ENCODE measurements at places on chromosomes 4 and X.
A peak's percentile ranks its signal among the peaks of the same experiment; 100 is the strongest.

GRCh38 chrX:3271183-3271833 is 75.1 kb downstream of the MXRA5 start:
- no peak for DNase-seq

DNA sequence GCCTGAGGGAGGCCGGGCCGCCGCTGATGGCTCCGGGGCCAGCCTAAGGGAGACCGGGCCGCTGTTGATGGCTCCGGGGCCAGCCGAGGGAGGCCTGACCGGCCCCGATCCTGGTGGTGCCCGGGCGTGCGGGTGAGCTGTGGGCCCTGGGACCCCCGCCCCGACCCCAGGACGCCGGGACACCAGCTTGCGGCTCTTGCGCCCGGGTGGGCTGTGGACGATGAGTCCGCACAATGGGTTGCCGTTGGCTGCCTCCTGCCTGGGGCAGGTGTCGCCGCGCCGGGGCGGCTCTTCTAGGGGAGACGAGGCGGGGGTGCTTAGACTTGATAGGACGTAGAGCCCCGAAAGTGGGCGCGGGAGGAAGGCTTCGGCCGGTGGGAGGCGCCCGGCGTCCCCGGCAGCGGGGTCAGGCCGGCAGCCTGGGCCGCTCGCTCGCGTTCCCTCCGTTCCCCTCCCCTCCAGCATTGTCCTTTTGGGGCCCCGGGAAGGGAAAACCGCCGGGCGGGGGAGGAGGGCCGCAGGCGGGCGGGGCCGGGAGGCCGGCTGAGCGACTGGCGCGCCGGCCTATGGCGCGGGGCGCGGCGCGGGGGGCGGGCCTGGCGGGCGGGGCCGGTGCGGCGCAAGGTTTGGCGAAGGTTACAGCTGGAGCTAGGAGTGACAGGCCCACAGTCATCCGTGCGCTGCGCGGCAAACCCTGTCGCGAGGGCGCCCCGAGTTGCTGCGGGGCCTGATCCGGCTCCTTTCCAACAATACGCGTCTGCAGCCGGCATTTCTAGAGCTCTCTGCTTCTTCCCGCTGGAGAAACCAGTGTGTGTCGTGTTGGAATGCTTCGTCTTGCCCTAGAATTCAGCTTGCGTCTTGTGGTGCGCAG is 819 bp downstream of the KIAA0232 start:
- DNase-seq = peak; percentile 92

GRCh38 chrX:107526141-107526540 is 76.7 kb downstream of the FRMPD3 start:
- DNase-seq = no peak

GRCh38 chrX:100768679-100769338 is 36.9 kb upstream of the SYTL4 start:
- peak; percentile 82 for DNase-seq

- no peak for DNase-seq
Measured at GRCh38 chrX:149910178-149910695, 19.1 kb upstream of the HSFX4 start.

- DNase-seq = no peak
Measured at GRCh38 chr4:19213388-19213787, 1038.3 kb upstream of the SLIT2 start.

GRCh38 chr4:121711263-121712000 is 14.7 kb upstream of the ANXA5 start:
- DNase-seq = no peak

DNA sequence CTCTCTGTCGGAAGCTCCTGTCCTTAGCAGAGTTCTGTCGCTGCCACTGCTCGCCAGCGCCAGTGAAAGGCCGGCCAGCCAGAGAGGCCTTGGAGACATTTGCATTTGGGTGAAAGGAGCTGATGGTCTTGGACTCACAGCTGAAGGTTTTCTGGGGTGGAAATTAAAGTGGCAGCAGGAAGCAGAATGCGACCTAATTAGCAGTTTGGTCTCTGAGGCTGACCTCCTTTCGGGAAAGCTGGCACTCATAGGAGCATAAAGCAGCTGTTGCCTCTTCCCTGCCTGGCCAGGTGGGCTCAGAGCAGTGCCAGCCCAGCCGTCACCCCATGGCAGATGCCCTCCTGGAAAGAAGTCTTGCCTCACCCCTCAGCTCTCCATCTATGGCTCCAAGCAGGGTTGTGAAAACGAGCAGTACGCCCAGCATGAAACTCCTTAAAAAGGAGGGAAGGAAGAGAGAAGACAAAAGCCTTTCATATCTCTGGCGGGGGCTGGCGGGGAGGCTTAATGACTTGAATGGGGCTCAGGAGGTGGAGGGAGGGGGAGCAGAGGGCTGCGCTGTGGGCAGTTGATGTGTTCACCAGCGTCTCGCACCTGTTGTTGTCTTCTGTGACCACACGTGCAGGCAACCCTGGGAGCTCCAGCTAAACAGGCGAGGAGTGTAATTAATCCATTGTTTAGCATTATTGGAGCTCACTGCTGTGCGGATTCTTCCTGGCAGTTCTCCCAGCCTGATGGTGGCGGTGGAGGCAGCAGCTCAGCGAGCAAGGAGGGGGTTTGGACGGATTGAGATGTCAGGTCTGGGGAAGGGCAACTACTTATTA is 264.0 kb downstream of the MID1IP1 start:
- DNase-seq = no peak

GRCh38 chrX:111363741-111364140 is 48.3 kb downstream of the DCX start:
- no peak for DNase-seq

DNA sequence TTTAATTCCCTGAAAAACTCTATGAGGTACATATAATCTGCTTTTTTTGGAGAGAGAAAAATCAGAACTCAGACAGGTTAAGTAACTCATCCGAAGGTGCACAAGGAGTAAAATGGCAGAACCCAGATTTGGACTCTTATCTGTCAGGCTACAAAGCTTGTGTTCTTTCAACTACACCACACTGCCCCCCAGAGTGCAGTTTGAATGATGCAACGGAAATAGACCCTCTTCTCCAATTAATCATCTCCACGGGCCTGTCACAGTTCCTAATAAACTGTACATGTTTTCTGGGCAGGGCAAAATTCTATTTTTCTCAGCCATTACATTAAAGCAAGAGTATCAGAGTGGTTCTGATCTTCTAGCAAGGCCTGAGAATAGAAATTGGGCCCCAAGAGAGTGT is 35.3 kb upstream of the DCX start:
- no peak for DNase-seq

DNA sequence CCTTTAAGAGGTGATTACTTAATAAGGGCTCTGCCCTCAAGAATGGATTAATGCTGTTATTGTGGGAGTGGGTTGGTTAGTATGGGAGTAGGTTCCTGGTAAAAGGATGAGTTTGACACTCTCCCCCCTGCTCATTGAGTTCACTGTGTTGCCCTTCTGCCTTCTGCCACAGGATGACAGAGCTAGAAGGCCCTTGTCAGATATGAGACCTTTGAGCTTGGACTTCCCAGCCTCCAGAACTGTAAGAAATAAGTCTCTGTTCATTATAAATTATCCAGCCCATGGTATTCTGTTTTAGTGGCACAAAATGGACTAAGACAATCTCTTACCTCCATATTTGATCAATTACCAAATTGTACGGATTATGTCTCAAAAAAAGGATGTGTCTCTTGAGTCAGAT is 114.3 kb upstream of the NAP1L5 start:
- no peak for DNase-seq

DNA sequence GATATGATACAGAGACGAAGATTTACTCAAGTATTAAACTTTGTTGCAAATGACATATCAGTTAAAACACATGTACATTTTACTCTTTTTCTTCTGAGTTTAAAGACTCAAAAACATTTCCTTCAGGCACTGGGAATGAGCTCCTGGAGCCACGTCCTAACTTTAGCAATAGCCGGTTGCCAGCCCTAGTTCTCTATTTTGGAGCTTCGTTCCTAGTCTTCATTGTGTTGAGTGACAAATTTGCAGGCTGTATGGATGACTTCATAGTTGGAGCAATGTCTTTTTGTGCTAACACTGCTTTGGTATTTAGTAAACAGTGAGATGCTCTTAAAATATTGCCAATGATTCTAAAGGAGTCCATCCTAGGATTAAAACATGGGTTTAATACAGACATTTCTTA is 190.9 kb downstream of the FAT4 start:
- no peak for DNase-seq

- DNase-seq = no peak
Measured at GRCh38 chr4:183766140-183766539, 107.0 kb downstream of the TRAPPC11 start.

GRCh38 chrX:42117318-42117717 is 194.0 kb upstream of the CASK start:
- DNase-seq = no peak

DNA sequence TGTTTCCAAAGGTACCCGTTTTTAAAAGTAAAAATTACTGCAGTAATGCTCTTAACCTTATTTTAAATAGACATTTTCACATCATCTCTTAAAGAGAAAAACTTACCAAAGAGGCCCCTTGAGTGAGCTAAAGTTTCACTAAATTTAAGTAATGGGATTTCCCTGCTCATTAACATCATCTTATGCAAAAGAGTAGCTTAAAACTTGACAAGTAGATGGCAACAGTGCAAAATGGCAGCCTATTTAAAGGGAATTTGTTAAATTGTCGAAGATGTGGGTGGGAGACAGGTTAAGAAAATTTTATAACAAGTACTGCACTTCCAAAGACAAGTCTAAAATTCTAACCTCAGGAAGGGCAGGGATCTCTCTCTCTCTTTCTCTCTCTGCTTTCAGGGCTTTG is 271.7 kb upstream of the LDB2 start:
- no peak for DNase-seq

GRCh38 chrX:129522184-129523078 is 859 bp downstream of the SMARCA1 start:
- no peak for DNase-seq

- no peak for DNase-seq
Measured at GRCh38 chr4:32847461-32847860, 2127.3 kb downstream of the PCDH7 start.

- DNase-seq = no peak
Measured at GRCh38 chr4:156642161-156642560, 329.4 kb downstream of the PDGFC start.

- no peak for DNase-seq
Measured at GRCh38 chrX:10397349-10397748, 223.0 kb downstream of the MID1 start.

- peak; percentile 8 for DNase-seq
Measured at GRCh38 chr4:52658641-52659000, 480 bp downstream of the USP46 start.

DNA sequence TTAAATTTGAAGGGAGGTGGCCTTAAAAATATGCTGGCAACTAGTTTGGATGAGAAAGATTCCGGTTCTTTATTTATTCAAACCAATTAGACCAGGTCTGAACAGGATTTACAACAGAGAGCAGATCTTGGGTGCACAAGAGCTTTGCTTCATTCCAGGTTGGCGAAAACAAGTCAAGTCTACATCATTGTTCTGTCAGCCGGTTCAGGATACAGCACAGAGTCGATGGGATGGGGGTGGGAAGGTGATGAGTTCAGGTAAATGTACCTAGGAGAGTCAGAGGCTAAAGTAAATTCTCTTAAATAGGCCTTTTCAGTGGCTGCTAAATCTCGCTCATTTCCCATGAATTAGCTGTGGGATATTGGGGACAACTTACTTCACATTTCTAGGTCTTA is 882 bp upstream of the STIM2 start:
- no peak for DNase-seq

DNA sequence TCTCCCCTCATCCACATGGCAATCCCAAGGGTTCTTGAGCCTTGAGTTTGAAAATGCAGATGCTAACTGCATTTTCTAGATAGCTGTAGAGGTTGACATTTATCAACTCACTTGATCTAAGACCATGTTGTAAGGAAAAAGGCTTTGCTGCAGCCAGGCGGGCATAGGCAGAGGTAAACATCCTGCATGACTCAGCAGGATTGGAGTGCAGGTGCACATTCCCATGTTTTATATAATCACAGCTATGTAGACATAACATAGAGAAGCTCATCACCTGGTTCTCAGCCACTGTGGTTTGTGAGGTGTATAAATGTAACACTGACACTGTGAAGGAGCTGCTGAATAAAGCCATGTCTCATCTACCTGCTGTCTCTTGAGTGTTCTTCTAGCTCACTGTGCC is 62.3 kb upstream of the PDE5A start:
- no peak for DNase-seq

DNA sequence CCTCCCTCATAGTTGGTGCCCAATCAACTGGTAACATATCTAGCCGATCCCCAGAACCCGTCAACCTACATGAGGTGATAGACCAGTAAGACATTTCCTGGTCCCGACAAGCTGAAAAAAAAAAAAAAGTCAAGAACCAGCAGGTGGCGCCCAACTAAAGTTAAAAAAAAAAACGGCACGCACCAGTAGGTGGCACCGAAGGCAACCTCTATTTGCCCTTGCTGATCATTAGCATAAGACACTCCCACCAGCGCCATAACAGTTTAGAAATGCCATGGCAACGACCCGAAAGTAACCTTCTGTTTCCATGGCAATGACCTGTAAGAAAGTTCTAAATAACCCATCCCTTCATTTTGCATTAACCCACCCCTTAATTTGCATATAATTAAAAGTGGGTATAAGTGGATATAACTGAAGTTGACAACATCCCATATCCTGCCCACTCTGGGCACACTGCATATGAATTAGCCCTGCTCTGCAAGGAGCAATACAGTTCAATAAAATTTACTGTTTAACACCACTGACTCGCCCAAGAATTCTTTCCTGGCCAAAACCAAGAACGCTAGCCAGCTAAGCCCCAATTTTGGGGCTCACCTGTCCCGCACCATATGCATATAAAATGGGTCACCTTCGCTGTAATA is 83.9 kb upstream of the SPANXB1 start:
- no peak for DNase-seq

GRCh38 chrX:11421805-11422524 is 128.8 kb downstream of the AMELX start:
- DNase-seq = no peak

DNA sequence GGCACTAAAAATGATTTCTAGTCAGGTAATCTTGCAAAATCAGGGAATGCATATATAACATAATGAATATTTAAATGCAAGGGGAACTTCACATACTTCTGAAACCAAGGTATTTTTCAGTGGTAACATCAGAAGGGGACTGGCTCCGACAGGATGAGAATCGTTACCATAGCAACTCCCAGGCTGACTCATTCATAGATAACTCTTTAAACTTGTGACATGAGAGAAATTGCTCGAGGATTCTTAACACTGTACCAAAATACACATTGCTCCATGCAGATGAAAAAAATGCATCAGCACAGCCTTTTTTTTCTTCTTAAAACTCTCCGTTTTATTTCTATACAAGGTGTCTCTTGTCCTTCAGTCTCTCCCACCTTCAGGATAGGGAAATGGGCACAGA is 114.3 kb downstream of the GABRB1 start:
- DNase-seq = no peak

DNA sequence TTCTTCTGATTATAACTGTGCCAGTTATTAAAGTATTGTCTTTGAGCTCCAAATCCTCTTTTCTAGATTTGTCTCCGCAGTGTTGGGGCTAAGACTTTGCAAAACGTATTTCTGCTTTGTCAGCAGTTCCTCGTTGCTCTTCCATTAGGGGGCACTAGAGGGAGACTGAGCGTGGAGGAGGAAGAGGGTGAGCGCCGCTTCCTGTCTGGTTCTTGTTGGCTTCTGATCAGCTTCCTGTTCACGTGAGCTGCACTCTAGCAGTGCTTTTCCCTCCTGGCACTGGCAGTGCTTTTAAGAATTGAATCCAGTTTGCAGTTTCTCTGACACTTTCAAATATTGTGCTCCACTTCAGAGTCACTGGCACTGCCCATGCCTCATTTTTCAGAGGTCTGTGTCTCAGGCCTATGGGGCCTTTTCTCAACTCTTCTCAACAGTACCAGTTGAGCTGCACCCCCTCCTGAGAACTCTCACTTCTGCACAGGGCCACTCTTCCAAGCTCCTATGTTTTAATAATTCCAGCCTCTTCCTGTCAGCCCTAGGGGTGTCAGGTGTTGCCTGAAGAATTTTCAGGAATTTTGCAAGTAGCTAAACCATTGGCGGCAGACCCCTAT is 54.4 kb upstream of the LCORL start:
- DNase-seq = peak; percentile 0
